Epithelial cell of proximal tubule (primary cell): ENCODE measurements at places on chromosomes 6 and 20. TPM values are rescaled to one million over a fixed set of nuclear protein-coding genes. Genes with fewer than 3 reads are reported as not detected.

The DNAH8 gene
- total RNA-seq, result not detected in 2 replicates

The FYN gene
- total RNA-seq, result 26.1 and 55.4 TPM in 2 replicates

- no peak for DNase-seq
Observed at GRCh38 chr20:32685541-32686529, 12.1 kb upstream of the C20orf203 start.

DNA sequence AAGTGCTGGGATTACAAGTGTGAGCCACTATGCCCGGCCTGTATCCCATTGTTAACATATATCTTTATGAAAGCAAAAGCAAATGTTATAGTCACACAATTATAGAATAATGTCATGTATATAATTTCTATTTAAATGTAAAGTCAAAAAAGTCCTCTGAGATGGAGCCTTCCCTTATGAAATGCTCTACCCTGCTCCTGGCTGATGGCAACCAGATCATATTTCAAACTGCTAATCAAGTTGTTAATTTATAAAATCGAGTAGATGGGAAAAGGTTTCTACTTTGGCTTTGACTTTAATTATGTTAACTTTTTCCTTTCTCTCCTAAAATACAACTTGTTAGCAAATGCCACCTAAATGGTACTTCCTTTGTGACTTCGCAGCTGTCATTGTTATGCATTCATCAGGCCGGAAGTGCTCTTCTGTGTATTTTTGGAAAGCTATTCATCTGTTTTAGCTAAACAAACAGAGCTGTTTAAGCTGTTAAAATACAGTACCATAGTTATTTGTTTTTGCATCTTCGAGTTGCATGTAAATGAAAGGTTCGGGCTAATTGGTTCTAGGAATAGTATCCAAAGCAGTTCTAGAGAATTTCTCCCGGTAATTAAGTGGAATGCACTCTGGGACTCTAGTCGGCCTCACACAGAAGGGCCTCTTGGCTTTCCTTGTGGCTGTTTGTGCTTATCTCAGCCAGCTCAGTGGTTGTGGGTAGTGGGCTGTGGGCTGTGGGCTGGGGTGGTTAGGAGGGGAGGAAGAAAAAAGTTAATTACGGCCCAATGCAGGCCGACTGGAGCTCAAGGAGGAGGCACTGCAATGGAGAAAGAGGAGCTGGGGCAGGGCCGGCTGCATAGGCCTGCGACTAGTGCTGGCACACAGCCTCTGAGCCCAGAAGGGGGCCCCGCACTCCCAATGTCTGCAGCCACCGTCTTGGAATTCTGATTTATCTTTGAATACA, 34.8 kb downstream of the SLC35D3 start:
- DNase-seq, result no peak

DNA sequence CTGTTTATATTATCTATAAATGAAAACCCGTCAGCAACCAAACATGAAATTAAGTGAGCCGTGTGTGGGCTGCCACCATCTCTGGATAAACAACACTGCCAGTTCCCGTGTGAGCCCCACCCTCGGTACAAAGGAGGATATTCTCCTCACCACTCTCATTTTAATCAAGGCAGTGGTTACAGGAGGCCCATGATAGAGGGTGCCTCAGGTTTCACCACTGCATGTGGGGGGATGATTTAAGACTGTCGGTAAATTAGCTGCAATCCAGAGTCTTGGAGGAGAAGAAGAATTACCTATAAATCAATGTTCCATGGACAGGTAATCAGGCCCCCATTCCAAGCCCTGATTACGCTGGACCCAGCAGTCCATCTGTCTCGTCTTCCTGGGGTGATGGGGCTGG, 361.6 kb upstream of the SULF2 start:
- no peak for DNase-seq

DNA sequence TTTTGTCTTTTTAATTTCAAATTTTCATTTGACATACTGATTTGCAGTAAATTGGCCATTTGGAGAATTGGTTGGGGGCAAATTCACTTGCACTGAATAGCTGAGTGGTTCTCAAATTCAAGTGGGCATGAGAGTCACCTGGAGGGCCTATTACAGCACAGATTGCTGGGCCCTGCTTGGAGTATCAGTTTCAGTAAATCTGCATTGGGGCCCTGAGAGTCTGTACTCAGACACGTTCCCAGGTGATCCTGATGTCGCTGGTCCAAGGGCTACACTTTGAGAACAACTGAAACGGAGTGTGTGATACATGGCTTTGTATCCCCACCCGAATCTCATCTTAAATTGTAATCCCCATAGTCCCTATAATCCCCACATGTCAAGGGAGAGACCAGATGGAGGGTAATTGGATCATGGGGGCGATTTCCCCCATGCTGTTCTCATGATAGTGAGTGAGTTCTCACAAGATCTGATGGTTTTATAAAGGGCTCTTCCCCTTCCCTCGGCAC, 115.9 kb downstream of the KLHL32 start:
- no peak for DNase-seq

- DNase-seq, result no peak
Observed at GRCh38 chr6:6711832-6712448, 123.4 kb downstream of the LY86 start.

The TBXT gene
- not detected in 2 replicates for total RNA-seq

DNA sequence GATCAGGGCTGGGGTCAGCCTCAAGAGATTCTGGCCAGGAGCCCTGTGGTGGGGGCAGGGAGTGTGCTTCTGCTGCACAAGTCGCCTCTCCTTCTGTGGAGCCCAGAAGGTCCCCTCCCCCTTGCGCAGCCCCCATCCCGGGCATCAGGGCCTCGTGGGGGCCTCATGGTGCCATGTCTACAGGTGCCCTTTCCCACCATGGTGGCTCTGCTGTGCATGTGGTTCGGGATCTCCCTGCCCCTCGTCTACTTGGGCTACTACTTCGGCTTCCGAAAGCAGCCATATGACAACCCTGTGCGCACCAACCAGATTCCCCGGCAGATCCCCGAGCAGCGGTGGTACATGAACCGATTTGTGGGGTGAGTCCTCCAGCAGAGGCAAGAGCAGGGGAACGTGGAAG, 48.1 kb downstream of the TM9SF4 start:
- DNase-seq, result no peak

GRCh38 chr6:157187182-157188083, 135.9 kb downstream of the TMEM242 start:
- DNase-seq, result no peak

DNA sequence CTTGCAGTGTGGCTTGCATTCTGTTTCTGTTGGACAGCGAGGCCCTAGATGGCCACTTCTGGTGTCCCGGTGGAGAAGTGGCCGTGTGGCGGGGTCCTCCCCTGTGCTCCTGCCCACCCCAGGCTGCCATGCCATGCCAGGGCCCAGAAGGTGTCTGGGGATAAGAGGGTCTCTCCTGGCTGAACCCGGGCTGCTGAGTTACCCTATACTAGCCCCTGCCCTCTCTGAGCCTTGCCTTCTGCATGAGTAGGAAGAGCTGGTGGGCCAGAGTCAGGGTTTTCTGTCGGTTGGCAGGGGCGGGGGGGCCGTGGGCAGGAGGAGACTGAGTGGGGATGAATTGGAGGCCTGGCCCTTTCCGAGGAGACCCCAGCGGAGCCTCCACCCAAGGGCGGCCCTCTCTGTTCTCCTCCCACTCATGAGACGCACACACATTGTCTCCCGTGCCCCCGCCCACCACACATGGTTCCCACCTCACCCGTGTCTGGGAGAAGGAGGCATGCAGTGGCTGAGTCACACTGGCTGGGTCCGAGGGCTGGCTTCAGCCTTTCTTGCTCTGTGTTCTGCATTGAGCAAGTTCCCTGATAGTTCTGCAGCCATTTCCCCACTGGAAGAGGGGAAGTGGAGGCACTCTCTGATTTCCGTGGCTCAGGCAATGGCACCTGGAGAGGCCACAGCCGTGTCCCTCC, 24.6 kb downstream of the VSTM2L start:
- DNase-seq, result no peak

GRCh38 chr6:141123049-141123448, 1009.7 kb upstream of the GJE1 start:
- peak; percentile 48 for DNase-seq

DNA sequence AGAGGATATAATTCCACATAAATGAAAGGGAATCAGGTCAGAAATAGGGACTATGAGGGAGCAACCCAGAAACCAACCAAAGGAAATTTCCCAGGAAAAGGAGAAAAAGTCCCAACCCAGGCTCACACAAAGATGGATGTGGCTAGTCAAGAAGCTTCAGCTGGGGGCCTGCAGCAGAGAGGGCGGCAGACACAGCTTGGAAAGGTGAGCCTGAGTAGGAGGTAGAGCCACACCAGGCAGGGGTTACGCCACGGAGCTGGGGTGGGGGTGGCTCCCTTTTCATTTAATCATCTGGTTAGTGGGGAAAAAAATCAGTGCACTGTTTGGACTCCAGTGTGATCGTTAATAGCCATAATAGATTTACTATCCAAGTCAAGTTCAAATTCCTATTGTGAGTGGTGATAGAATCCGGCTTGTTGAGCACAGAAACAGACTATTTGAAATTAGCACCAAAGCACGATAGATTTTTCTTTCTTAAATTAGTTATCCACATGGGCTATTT, 220.6 kb downstream of the TPBG start:
- DNase-seq, result no peak

- DNase-seq, result no peak
Observed at GRCh38 chr20:19589787-19590362, 168.2 kb upstream of the RIN2 start.

DNA sequence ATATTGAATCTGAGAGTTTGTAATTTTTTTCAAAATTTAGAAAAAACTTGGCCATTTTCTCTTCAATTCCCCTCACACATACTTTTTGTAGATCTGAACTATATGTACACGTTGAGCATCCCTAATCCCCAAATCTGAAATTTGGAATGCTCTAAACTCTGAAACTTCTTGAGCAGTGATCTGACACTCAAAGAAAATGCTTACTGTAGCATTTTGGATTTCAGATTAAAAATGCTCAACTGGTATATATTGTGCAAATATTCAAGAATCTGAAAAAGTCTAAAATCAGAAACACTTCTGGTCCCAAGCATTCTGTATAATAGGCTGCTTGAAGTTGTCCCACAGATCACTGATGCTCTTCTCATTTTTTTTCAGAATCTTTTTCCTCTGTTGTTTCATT, 78.8 kb upstream of the ZBTB24 start:
- DNase-seq, result no peak

The SEMG1 gene
- not detected in 2 replicates for total RNA-seq

The THBD gene
- total RNA-seq, result 6.9 and 18.9 TPM in 2 replicates

The RWDD1 gene
- 25.2 and 39.7 TPM in 2 replicates for total RNA-seq

The ULBP1 gene
- total RNA-seq, result 0.23 and 0.94 TPM in 2 replicates

DNA sequence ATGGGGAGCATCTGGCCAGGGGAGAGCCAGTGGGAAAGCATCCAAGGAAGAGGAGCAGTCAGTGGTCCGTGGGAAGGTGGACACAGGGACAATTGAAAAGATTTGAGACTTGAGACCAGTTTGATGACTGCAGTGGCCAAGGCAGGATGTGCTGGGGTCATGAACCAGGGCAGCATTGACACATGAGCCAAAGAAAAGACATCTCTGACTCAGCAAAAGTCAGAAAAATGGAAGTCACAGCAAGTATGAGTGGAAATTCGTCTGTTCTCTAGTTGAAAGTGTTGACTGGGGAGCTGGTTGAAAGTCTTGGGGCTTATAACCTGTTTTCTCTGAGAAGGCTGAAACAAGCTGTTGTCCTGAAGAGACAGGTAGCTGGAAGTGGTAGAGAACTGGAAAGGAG, 31.3 kb downstream of the RAB22A start:
- no peak for DNase-seq

The SLC22A7 gene
- not detected in 2 replicates for total RNA-seq

DNA sequence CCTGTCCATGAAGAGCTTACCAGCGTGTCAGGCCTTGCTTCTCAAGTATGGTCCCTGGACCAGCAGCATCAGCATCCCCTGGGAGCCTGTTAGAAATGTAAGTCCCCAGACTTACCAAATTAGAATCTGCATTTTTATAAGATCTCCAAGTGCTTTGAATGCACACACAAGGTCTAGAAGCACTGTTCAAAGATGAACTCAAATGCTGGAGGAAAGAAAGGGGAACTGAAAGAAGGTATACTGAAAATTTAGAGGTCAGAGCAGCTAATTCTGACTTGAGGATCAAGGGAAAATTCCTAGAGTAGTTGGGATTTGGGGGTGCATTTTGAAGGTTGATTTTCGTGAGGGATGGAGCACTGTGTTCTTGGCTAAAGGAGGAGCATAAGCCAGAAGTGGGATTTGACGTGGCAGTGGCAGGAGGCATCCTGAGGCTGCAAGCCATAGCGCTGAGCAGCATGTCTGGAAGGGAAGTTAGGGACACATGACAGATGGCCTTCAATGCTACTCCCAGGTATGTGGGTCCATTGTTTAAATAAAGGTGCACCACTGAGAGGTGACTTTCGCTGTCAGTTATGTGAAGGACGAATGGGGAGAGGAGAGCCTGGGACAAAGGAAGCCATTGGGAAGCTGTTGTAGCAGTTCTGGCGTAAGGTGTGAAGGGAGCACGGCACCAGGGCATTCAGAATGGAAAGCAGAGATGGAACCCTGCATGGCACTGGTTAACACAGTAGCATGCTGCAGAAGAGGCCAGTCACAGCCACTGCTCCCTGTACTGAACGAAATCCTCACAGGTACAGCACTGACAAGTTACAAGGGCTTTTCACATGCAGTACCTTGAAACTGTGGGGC, 36.2 kb downstream of the ARMC2 start:
- no peak for DNase-seq

The MEP1A gene
- not detected in 2 replicates for total RNA-seq

DNA sequence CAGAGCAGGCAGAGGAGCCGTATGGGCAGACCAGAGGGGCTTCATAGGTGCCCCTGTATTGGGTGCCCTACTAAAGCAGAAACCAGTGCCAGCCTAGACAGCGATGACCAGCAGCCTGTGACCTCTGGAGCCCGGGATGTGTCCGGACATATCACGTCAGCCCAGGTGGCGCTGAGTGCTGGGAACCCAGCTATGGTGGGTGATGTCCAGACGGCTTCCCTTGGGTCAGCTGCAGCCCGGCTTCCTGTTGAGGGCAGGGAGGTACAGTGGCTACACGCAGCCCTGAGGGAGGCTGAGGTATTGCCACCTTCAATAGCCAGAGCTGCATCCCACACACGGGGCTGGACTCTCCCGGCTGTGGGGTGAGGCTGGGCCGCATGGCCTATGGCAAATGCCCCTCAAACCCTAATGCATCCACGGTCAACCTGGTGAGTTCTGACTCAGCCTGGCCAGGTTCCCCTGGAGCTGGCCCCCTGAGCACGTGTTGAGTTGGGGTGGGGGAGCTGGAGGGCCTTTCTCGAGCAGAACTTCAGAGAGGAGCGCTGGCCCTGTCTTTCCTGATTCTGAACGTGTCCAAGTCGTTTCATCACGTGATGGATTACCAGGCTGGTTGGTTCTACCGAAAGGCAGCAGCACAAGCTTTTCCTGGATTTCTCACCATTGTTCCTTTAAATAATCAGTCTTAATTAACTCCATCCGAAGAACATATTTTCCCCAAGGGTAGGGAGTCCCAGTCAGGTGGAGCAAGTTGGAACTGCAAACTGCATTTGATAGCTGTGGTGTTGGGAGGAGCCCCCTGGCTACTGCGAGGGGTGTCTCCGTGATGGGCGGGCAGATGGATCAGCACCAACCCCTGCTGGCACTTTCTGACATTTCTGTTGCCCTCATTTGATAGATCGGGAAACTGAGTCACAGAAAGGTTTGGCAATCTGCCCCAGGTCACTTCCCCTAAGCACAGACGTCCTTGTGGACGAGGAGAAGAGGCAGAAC, 7.1 kb upstream of the MYT1 start:
- DNase-seq, result no peak
